HS-27A (cell line): ENCODE measurements at places on chromosomes 3 and 15.

- no peak for DNase-seq
Observed at GRCh38 chr15:93932164-93932776, 299.1 kb upstream of the MCTP2 start.

DNA sequence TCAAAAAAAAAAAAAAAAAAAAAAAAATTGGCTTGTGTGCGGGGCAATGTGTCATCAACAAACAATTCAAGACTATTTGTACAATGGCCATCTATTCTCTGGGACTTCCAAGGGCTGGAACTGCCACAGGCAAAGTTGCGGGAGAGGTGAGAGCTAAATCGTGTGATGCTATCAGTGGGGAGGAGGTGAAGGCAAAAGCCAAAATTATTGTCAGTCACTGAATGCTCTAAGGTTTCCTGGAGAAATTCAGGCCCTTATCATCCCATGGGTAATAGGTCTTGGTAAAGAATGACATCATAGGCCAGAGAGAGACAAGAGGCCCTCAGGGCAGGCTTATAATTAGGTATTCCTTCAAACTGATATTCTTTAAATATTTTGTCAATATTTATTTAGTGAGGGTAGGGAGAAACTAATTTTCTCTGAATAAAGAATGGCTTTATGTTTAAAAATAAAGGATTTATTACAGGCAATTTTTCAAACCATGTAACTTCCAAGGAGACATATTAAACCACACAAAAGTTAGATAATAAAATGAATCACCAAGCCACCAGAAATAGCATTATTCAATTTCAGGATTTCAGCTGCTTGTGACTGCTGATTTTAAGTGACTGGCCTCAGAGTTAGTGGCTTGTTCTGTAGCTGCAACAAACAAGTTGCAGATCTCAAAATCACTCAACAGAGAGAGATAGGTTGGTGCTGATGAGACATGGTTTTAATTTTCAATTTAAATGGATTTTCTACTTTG lies 226.3 kb upstream of the MRPL3 start:
- DNase-seq = no peak

DNA sequence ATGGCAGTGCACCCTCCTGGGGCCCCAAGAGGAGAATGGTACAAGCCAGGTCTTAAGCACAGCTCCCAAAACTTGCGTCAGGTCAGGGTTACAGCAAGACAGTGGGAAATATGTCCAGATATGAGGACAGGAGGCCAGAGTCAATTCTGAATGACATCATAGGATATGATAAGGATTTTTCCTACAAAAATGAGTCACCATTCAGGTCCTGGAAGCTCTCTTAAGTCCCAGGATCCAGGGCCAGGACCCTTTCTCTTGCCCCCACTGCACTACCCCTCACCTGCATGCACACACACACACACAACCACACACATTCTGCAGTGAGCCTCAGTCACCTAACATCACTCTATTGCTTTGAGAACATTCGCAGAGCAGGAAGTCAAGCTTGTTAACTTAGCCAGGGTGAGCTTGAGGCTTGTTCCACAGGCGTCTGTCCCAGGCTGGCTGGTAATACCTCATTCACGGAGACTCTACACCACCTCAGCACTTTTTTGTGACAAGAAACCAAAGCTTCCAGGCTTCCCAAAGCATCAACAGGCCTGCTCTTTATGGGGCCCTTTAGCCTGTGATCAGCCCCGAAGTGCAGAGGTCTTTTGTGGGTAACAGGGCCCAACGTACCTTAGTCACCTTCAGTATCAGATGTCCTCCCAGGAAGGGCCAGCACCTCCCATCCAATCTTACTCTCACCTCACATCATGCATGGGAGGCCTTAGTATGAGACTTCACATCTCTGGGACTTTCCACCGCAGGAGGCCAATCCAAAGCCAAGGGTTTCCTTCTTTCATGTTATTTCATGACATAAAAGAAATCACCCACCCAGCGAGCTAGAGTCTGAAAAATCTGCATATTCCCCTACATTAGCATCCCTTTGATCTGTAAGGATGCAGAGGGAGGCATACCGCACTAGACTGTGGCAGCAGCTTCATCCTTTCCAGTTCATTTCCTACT lies 74.0 kb upstream of the LIPC start:
- no peak for DNase-seq

DNA sequence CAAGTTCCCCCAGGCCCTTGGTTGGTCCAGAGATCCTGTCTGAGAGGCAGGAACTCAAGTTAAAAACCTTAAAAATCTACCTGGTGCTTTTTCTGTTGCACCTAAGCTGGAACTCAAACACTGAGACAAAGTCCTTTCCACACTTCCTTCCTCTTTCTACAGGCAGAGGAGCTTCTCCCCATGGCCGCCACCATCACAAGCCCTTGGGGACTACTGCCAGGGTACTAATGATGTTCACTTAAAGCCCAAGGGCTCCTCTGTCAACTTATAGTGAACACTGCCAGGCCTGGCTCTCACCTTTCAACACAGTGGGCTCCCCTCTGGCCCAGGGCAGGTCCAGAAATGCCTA lies 26.0 kb downstream of the TM4SF18 start:
- no peak for DNase-seq

DNA sequence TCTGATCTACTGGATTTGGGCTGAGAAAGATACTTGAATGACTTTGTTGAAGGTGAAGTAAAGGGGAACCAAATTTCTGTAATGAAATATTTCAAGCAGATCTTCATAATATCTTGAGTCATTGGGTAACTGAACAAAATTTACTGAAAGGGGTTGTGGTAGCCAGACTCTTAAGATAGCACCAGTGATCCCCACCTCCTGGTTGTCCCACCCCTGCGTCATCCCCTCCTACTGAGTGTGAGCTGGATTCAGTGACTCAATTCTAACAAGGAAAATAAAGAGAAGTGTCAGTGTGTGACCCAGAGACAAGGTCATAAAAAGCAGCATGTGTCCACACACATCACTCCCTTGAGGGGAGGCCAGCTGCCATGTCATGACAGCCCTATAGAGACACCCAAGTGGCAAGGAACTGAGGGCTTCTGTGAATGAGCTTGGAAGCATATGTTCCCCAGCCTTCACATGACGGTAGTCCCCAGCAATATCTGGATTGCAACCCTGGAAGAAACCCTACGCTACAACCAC lies 107.1 kb downstream of the MECOM start:
- no peak for DNase-seq

- no peak for DNase-seq
Observed at GRCh38 chr15:47974724-47975123, 146.1 kb upstream of the SLC24A5 start.
